ENCODE measurements at places on chromosomes 7 and 10. TPM values are rescaled to one million over a fixed set of nuclear protein-coding genes. Genes with fewer than 3 reads are reported as not detected.

DNA sequence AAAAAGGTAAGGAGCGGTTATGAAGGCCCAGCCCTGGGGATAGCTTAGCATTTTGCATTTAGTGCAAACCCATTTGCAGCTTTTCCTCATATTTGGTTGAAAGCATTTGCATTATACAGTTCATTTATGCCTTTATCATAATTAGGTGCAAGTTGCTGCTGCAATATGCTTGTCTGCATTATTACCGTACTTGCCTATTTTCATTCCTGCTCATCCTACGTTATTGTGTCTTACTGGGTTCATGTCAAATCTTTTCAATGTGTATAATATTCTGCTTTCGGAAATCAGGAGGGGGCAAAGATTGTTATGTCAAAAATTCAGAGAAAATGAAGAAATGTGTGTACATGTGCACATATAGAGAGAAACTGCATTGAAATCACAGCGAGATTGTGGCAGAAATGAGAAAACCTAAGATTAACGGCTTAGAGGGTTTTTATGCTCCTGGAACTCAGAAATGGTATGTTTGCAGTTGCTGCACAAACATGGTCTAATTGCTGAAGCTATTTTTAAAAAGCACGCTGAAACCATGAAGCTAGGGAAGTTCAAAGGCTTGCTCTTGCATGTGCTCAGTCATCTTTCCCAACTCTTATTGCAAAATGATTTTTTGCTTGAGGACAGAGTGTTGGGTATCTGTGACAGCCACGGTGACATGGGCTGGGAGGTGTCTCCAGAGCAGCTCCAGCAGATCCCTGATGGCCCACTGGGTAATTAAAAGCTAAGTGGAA is 613.2 kb downstream of the SDK1 start:
- no peak overlapping the region for H3K27ac ChIP-seq
- H3K36me3 ChIP-seq, result no peaks in the 10 kb centered on the region
- H3K27me3 ChIP-seq, result no peaks in the 10 kb centered on the region
- DNase-seq, result no peak
- no peaks in the 10 kb centered on the region for H3K4me1 ChIP-seq

- H3K4me3 ChIP-seq, result no peak overlapping the region
- H3K27ac ChIP-seq, result peak overlapping the region; percentile 33
- DNase-seq, result no peak
- no peaks in the 10 kb centered on the region for H3K4me1 ChIP-seq
Observed at GRCh38 chr10:30744106-30744505, 114.6 kb upstream of the LYZL2 start.

DNA sequence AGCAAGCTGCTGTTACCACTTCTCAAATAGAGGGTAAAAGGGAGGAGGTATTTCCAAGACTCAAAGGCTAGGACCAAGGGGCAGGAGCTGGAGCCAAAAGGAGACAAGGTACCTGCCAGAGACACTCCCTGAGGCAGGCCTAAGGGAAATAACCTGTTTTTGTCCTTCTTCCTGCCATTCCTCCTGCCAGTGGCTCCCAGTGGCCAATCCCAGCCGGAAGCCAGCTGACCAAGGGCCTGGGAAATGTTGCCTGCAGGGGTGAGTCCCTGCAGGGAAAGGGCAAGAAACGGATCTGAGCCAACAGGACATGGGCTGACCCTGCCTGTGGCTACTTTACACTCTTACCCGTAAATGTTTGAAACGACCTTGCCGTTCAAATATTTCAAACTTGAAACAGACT is 3.5 kb downstream of the CYTH3 start:
- peaks cover 26% of the 10 kb centered on the region for H3K4me1 ChIP-seq
- no peaks in the 10 kb centered on the region for H3K27me3 ChIP-seq
- H3K4me3 ChIP-seq, result no peak overlapping the region
- H3K27ac ChIP-seq, result no peak overlapping the region
- DNase-seq, result no peak
- H3K36me3 ChIP-seq, result no peaks in the 10 kb centered on the region

GRCh38 chr10:96118604-96119450 is 11.3 kb upstream of the ZNF518A start:
- H3K27ac ChIP-seq, result no peak overlapping the region
- H3K4me3 ChIP-seq, result no peak overlapping the region
- no peak for DNase-seq
- no peaks in the 10 kb centered on the region for H3K36me3 ChIP-seq

DNA sequence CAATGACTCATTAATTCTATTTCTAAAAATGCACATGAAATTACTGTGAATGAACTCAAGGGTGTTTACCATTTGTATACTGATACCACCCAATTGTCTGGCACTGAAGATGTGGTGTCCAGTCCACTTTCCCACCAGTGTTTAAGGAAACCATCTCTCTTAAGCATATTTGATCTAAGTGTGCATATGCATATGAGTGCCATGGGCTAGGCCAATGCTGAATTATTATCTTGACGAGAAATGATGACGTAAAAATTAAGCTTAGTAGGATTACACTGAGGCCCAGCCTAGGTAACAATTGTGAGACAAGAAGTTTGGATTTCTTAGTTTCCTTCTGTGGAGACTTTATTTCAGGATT is 59.7 kb downstream of the SVIL start:
- no peak overlapping the region for H3K27ac ChIP-seq
- H3K36me3 ChIP-seq, result no peaks in the 10 kb centered on the region
- no peaks in the 10 kb centered on the region for H3K27me3 ChIP-seq
- H3K4me1 ChIP-seq, result no peaks in the 10 kb centered on the region
- H3K4me3 ChIP-seq, result no peak overlapping the region
- no peak for DNase-seq

DNA sequence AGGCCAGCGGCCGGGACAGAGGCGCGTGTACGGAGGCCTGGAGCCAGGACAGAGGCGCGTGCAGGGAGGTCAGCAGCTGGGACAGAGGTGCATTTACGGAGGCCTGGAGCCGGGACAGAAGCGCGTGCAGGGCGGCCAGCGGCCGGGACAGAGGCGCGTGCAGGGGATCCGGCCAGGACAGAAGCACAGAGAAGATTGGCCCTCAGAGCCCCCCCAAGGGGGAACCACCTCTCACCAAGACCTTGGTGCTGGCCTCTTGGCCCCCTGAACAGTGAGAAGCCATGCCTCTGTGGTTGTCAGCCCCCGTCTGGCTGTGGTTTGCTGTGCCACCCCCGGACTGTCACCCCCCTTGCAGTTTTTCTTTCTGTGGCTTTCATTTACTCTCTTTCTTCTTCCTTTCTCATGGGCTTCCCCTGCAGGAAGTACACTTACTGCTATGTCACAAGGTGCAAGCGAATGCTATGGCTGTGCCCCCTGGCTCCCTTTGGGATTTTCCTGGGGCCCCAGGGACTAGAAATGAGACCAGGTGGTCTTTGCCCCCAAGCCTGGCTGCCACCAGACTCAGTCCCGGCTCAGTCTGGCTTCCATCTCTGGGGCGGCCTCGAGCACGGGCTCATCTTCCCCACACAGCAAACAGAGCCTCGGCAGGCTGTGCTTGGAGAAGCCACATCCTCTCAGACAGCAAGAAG is 41.1 kb downstream of the INSIG1 start:
- no peak for DNase-seq
- no peak overlapping the region for H3K4me3 ChIP-seq
- H3K27me3 ChIP-seq, result no peaks in the 10 kb centered on the region

WASL gene
- 24.8 TPM for total RNA-seq

TFR2 gene
- total RNA-seq, result 0.25 TPM

VENTX gene
- 0.98 TPM for total RNA-seq
